ENCODE measurements at places on chromosomes 1 and 21.

- peak; percentile 67 for DNase-seq
These were observed 841 bp downstream of the ADSS2 start for GRCh38 chr1:244450597-244451538.

GRCh38 chr1:154533952-154534844 is 24.3 kb downstream of the UBE2Q1 start:
- DNase-seq: no peak

DNA sequence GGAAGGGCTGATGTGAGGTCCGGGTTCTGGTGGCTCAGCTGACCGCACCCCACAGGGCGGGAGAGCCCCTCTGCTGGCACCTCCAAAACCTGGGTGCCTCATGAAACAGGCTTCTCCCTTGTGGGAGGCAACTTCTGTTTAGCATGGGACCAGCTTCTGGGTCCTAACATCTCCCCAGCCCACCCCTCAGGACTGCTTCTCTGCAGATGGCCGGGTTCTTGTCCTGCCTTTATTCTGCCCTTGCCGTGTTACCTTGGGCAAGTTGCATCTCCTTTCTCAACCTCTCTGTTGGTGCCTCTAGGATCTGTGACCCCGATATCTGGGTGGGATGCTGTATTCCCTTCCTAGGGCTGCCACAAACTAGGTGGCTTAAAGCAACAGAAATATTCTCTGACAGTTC is 15.0 kb upstream of the TTC22 start:
- no peak for DNase-seq

- no peak for DNase-seq
These were observed 85.3 kb downstream of the KCTD3 start for GRCh38 chr1:215652371-215652770.

DNA sequence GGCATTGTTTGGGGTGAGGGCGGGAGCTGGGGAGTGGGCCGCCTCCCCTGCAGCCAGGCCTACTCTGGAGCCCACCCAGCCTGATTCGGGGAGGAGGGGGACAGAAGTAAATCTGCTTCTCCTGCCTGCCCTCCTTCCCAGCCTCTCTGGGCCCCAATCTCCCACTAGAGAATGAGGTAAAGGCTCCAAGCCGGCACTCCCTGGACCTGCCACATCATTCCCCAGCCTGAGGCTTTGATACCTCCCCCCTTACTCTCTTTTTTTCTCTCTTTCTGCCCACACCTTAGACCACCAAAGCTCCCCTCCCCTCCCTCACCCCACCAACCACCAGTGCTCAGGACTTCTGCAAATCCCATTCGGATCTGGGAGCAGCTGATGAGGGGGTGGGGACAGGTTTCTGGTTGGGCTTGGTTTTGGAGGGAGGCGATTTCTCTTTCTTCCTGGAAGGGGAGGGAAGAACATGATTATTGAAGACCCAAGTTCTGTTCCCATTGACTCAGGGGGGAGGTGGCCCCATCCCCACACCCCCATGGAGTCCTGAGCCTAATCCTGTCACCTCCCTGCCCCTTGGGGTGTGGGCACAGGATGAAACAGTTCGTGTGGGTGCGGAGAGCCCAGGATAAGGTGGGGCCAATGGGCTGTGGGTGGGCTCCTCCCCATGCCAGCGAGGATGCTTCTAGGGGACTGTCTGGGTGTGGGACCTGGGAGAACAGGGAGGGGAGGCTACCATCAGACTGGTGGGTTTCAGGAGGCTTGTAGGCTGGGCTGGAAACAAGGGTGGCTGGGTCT is 1.3 kb downstream of the MAP7D1 start:
- no peak for DNase-seq

- peak; percentile 72 for DNase-seq
These were observed 1.0 kb downstream of the SMYD2 start for GRCh38 chr1:214281720-214282629.

GRCh38 chr1:174785510-174785909 is 214.2 kb upstream of the CACYBP start:
- DNase-seq: no peak

DNA sequence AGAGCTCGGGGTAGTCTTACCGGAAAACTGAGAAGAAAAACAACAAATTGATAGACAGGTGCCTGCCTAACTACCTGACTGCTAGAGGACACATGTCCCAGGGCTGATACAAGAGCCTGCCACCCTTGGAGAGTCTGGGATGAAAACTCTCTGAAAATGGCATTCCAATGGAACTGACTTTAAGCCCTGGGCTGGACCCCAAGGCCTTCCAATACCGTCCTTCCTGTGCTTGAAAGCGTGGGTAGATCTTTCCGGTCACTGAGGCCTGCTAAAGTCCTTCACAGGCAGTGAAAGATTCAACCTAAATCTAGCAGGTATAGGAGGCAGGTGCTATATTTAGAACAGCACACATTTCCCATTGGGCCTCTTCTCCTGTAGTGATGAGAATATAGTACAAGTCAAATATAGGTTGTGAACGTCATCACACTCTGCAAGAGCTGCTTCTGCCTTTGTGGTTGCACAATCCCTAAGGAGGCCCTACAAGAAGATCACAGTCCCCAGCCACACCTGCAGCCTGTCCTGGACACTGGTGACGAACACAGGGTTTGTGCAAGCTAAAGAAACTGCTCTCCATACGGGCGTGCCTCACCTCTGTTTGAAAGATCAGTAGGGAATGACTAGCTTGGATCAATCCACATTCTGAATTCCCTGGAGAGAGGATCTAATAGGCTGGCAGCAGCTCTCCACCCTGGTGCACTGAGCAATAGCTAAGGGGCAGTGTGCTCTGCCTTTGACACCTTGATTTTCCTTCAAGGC is 876 bp upstream of the CHML start:
- DNase-seq: no peak

DNA sequence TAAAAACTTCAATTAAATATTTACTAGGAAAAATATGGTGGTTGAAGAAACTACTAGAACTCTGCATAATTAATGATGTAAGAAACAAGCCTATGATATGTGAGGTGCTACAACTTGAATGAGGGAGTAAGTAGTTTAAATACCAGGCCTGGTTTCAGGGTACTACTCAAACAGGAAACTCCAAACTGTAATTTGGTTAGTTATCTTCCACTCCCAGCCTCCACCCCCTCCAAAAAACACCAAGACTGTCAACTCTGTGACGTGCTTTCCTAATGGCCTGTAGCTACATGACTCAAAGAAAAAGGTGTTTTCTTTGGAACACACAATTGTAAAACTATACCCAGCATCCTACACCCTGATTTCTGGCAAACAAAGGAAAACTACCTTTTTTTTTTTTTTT is 55.9 kb upstream of the RCC1 start:
- DNase-seq: no peak

DNA sequence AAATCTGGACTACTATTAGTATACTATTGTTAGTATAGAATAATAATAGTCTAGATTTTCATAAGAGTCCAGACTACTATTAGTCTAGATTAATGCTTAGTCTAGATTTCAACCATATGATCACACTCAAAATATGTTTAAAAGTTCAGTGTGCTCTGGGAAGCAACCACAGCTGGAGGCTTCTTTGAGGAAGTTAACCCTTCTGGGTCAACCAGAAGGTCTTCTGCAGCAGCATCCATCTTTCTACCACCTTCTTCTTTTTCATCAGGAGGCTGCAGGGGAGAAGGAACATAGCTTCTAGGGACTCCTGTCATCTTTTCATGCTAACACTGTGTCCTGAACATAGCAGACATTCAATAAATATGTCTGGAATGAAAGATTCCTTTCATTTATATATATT is 51.2 kb upstream of the DNAJC6 start:
- no peak for DNase-seq

GRCh38 chr1:53135735-53136114 is 6.7 kb downstream of the SLC1A7 start:
- DNase-seq: no peak

DNA sequence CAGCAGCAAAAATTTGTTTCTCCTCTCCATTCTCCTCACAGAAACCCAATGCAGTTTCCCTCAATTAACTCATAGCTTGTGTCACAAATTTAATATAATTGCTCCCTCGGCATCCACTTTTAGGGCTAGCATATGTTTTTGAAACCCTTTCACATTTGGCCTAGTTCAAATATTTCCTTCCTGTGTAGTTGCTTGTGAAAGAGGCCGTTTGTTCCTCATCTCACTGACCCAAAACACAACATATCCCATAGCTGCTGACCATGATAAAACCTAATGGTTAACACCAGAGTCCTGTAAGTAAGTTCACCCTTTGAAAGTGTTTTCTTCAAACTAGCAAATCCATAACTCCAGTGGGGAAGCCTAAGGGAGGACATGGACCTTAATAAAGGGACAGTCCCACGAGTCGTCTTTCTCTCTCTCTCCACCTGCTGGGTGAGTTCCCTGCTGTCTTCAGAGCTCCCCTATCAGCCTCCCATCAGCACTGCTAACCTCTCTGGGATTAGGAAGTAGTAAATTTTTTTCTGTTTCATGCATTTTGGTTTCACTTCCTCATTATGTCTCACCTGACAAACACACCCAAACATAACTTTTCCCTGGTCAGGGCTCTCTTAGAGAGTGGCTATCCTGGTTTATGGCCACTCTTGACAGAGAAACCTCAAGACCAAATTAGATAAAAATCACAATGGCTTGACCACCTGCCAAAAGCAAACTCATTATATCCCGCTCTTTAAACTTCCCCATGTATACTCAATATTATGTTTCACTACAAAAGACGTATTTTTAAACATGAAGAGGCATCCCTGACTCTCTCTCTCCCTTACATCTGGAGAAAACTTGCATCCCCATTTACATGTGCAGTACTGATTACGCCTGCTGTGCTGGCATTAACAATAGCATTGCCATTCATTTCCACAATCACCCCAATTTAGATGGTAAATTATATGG is 177.7 kb upstream of the HP1BP3 start:
- peak; percentile 42 for DNase-seq

DNA sequence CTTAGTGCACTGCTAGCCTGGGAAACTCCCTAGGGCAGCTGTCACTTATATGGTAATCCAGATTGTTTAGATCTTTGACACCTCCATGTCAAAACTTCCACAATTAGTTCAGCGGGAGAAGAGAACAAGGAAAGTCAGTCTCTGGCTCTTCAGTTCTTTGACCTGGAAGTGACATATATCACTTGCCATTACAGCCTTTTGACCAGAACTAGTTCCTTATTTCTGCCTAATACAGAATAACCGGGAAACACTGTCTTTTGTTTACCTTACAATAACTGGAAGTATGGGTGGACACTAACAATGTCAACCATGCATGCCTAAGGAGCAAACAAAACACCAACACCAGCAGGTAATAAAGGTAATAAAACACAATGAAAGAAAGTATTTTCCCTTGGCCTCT is 68.3 kb downstream of the C4BPA start:
- DNase-seq: peak; percentile 51

DNA sequence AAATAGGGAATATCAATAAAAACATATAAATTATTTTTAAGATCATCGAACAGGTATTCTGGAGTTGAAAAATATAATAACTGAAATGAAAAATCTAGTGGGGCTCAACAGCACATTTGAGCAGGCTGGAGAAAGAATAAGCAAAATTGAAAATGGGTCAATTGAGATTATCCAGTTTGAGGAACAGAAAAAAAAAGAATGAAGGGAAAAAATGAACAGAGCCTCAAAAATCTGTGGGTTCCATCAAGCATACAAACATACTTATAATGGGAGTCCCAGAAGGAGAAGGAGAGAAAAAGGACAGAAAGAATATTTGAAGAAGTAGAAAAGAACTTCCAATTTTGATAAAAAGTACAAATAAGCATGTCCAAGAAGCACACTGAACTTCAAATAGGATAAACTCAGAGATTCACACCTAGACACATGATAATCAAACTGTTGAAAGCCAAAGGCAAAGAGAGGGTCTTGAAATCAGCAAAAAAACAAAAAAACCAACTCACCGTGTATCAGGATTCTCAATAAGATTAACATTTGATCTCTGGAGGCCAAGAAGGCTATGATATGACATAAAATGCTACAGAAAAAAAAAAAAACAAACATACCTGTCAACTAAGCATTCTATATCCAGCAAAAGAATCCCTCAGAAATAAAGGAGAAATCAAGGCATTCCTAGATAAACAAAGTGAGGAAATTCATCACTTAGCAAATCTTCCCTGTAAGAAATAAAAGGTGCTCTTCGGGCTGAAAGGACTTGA is 5.4 kb upstream of the COQ8A start:
- no peak for DNase-seq

- no peak for DNase-seq
These were observed 410 bp upstream of the NUDC start for GRCh38 chr1:26921126-26921539.

DNA sequence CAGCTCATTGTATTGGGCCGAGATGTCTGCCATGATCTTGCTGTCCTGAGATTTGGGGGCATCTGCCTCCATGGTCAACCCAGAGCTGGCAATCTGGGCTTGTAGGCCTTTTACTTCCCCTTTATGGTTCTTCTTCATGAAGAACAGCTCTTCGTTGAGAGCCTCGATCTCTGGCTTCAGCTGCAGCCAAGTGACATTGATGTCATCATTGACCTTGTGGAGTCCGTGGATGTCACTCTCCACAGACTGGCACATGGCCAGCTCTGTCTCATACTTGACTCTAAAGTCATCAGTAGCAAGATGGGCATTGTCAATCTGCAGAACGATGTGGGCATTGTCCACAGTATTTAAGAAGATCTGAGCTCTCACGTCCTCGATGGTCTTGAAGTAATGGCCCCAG is 29.2 kb downstream of the RAP1A start:
- DNase-seq: peak; percentile 76

- DNase-seq: no peak
These were observed 24.2 kb downstream of the PDE9A start for GRCh38 chr21:42677339-42678321.

GRCh38 chr1:36664571-36665287 is 182.0 kb upstream of the CSF3R start:
- no peak for DNase-seq

- no peak for DNase-seq
These were observed 13.4 kb downstream of the RCSD1 start for GRCh38 chr1:167643441-167643840.

DNA sequence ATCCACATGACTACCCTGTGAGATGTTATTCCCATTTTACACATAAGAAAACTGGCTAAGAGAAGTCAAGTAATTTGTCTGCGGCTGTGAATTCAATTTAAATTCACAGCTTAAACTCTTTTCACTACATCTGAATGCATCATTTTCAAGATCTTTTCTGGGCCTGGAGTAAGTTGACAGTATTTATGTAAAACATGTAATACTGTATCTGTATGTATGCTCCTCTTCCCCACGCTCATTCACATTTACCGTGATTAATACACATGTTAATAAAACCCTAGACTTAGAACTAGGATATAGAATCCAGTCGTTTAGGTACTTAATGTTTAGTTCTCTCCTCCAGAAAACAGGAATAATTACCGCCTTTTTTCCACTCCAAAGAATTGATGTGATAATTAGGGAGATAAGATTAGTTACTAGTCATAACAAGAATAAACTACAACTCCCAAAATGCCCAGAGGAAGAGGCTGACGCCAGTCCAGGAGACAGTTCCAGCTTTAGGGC is 442 bp upstream of the PPP1R12B start:
- no peak for DNase-seq

GRCh38 chr1:161365207-161365606 is 2.5 kb downstream of the CFAP126 start:
- no peak for DNase-seq

- DNase-seq: no peak
These were observed 23.7 kb upstream of the TMEM54 start for GRCh38 chr1:32924881-32925344.
